Nucleus accumbens (tissue), 56 donors: ENCODE measurements at places on chromosomes 13 and 19.

DNA sequence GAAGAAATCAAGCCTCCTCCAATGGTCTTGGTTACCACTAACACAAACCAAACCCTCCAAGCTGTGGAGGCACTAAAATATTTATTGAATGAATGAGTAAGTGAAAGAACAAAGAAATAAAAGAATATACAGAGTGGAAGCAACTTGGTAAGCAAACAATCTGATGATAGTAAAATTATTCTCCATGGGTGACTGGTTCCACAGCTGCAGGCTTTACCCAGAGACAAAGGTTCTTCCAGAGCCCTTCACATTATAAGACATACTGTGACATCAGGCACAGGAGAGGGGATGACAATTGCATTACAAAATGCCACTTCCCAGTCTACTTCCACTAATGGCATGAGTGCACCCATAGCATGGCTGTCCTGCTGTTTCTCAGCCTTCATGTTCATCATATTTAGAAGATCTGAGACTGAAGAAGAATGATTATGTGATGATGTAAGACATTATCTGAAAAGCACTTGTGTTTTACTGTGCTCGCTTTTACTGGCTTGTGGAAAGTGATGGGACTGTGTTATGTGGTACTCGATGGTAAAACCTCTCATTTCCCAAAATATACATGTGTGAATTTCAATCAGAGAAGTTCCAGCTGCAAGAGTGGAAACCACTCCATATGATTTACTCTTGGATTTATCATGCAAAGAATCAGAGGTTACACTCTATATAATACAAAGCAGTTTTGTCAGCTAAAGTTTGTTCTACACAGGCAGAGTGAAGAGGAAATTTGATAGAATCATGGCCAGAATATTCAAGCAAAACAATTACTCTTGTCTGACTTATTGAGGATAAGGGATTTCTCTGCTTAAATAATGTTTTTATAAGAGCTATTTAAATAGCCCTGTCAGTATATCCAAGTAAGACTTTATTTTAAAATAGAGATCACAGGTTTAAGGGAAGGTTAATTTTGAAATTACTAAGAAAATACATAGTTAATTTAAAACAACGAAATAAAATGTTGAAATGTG lies 220.2 kb upstream of the NBEA start:
- DNase-seq: no peak

DNA sequence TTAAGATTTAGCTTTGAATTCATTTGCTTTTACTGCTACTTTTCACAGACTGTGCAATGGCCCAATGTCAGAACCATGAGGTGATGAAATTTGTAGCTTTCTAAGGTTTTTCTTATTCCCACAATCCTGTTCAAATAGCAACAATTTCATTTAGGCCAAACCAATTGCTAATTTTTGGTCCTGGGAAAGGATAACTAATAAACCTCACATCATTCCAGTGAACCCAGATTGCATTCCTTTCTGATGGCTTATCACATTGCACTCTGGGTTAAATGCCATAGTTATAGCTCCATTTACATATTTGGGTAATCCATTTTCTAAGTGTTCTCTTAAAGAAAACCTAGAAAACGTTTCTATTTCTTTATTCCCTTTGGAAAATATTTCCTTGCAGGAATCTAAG lies 22.9 kb upstream of the POMP start:
- DNase-seq: no peak

DNA sequence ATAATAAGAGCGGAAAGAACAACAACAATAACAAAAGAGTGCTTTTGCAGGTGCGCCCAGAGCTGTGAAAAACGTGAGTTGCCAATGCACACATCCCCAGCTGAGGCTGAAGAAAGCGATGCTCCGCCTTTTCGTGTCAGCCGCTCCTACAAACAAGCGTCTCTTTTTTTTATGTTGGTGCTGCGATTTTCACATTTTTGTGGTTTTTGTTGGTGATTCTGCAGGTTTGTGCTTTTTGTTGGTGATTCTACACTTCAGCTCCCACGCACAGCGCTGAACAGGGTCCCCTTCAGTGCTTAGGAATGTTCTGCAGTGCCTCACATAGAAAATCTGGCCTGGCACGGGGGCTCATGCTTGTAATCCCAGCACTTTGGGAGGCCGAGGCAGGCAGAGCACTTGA lies 7.3 kb upstream of the SBK3 start:
- DNase-seq: no peak

DNA sequence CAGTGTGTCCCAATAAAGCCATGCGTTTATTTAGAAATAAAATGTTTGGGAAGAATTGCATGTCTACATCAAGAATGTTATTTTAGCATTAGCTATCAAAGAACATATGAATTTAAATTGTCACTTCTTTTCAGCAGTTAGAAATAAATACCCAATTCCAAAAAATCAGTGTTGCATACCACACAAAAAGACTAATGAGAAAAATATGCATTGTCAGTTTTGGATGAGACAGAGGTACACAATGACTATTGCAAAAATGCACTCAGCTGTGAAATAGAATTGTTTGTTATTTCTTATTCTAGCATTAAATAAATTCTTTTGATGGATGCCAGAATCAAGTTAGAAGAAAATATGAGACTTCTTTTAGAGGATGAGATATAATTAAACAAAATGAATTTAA lies 833.9 kb downstream of the SLITRK1 start:
- no peak for DNase-seq
